Activated T-helper 1 cell treated with anti-CD3 and anti-CD28 coated beads, Interleukin-12 subunit alpha, Interleukin-12 subunit beta, Interleukin-2, Interleukin-4 antibody, amounts not matched to agents 30 ng/mL and 10 ng/mL and 1 ng/mL, durations not matched to agents 14 hours and 24 hours and 36 hours (primary cell): ENCODE measurements at places on chromosomes 3 and 15. TPM values are rescaled to one million over a fixed set of nuclear protein-coding genes. Genes with fewer than 3 reads are reported as not detected.

GRCh38 chr3:197697355-197697754, 39.3 kb downstream of the RUBCN start:
- no peak overlapping the region for H3K27ac ChIP-seq
- no peaks in the 10 kb centered on the region for H3K27me3 ChIP-seq
- H3K36me3 ChIP-seq = peaks cover 66% of the 10 kb centered on the region
- no peak overlapping the region for H3K4me3 ChIP-seq

DNA sequence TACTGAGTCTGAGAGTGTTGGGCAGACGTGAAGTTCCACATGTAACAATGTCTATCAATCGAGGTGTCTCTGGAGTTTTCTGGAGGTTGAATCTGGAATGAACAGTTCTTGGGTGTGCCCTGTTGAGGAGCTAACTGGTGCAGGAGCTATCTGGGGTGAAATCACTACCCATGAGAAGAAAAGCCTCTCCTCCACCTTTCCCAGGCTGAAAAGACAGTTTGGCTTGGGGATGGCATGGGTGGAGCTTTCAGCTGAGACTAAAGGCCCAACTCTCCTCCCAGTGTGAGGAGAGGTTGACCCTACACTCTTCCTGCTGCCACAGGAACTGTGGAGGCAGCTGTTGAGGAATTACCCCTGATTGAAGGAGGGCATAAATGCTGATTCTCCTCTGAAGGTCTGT, 54.4 kb upstream of the LRRFIP2 start:
- DNase-seq = no peak
- H3K27me3 ChIP-seq = peaks cover 21% of the 10 kb centered on the region
- no peaks in the 10 kb centered on the region for H3K36me3 ChIP-seq
- H3K27ac ChIP-seq = no peak overlapping the region
- H3K4me3 ChIP-seq = no peak overlapping the region
- no peaks in the 10 kb centered on the region for H3K4me1 ChIP-seq

- H3K4me1 ChIP-seq = peaks cover 88% of the 10 kb centered on the region
- H3K4me3 ChIP-seq = peak overlapping the region; percentile 74
- H3K36me3 ChIP-seq = peaks cover 56% of the 10 kb centered on the region
- H3K27me3 ChIP-seq = no peaks in the 10 kb centered on the region
These were observed 7.6 kb downstream of the SMAD3 start for GRCh38 chr15:67072958-67073357.

GRCh38 chr3:194537732-194538247, 51.0 kb upstream of the ATP13A3 start:
- H3K27ac ChIP-seq = no peak overlapping the region
- peaks cover 4% of the 10 kb centered on the region for H3K27me3 ChIP-seq
- no peak for DNase-seq
- no peak overlapping the region for H3K4me3 ChIP-seq
- H3K36me3 ChIP-seq = peaks cover 2% of the 10 kb centered on the region
- peaks cover 7% of the 10 kb centered on the region for H3K4me1 ChIP-seq

DNA sequence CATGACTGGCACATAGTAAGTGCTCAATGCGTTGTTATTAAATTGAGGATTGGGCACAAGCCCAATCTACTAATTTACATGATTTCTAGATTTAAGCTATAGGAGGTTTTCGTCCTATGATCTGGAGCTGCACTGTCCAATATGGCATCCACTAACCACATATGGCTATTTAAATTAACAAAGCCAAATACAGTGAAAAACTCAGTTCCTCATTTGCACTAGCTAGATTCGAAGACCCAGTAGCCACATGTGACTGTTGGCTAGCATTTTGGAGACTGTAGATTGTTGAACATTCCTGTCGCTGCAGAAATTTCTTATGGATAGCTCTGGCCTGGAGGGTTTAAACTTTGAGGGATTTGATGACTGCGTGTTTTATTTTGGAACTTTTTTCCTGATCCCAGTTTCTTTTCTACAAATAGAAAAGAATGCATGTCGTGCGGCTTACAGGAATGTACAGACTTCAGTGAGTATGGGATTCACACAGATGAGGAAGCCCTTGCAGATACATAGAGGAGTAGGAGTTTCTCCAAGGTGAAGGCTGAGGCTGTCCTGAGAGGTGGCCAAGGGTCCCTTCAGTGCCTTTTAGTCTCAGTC, 82.8 kb downstream of the SLCO3A1 start:
- no peak overlapping the region for H3K4me3 ChIP-seq
- DNase-seq = no peak
- peaks cover 22% of the 10 kb centered on the region for H3K4me1 ChIP-seq
- no peak overlapping the region for H3K27ac ChIP-seq
- no peaks in the 10 kb centered on the region for H3K27me3 ChIP-seq

- H3K4me1 ChIP-seq = no peaks in the 10 kb centered on the region
- peaks cover 14% of the 10 kb centered on the region for H3K27me3 ChIP-seq
These were observed 82.0 kb upstream of the LRIG1 start for GRCh38 chr3:66582721-66583423.

DNA sequence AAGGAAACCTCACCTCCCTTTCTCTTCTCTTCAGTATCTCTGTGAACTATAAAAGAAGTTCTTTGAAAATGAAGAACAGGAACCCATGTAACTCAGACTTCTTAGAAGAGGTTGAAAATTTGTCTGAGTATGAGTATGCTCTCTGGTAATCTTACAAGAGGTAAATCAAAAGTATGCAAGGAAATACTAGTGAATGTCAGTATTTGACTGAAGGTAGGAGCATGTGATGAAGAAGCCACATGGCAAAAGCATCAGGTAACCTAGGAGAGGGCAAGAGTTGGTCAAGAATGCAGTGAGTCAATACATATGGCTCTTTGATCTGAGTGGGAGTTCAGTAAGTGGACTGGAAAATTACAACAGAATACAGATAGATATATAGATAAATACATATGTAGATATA, 133.0 kb upstream of the NECTIN3 start:
- no peak overlapping the region for H3K27ac ChIP-seq
- H3K36me3 ChIP-seq = no peaks in the 10 kb centered on the region
- no peak for DNase-seq
- H3K4me1 ChIP-seq = no peaks in the 10 kb centered on the region

DNA sequence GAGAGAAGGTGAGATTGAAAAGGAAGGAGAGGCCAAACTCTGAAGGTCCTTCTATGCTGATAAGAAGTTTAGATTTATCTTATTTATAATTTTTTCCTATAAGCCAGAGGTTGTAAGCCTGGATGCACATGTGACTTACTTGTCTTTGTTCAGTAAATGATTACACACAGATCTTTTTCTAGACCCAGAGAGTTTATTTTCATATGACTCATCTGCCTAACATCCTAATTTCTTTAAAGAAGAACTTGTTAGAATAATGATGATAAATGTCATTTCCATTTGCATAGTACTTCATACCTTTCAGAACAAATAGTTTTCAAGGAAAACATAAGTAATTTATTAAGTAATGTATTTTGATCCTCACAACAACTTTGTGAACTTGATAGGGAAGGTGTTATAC, 434.8 kb upstream of the DPH6 start:
- DNase-seq = no peak
- no peak overlapping the region for H3K4me3 ChIP-seq
- H3K27me3 ChIP-seq = no peaks in the 10 kb centered on the region
- H3K36me3 ChIP-seq = no peaks in the 10 kb centered on the region
- H3K27ac ChIP-seq = no peak overlapping the region

GRCh38 chr15:78023865-78024518, 53.5 kb downstream of the TBC1D2B start:
- no peak overlapping the region for H3K27ac ChIP-seq
- no peak for DNase-seq
- H3K27me3 ChIP-seq = no peaks in the 10 kb centered on the region

DNA sequence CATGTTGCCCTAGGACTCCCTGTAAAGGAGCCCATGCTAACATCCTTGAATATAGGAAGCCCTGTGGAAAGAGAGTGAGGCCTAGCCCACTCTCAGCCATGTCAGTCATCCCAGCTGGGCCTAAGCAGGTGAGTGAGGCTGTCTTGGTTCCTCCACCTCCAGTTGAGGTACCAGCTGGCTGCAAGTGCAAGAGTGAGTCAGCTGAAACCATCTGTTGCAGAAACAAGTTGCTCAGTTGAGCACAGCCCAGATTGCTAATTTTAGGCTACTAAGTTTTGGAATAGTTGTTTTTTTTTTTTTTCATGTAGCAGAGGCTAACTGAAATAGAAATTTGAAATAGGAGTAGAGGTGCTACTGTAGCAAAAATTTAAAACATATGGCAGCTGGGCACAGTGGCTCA, 43.7 kb upstream of the ADPGK start:
- no peak overlapping the region for H3K4me3 ChIP-seq
- no peak overlapping the region for H3K27ac ChIP-seq
- H3K36me3 ChIP-seq = no peaks in the 10 kb centered on the region
- H3K27me3 ChIP-seq = peaks cover 22% of the 10 kb centered on the region

DNA sequence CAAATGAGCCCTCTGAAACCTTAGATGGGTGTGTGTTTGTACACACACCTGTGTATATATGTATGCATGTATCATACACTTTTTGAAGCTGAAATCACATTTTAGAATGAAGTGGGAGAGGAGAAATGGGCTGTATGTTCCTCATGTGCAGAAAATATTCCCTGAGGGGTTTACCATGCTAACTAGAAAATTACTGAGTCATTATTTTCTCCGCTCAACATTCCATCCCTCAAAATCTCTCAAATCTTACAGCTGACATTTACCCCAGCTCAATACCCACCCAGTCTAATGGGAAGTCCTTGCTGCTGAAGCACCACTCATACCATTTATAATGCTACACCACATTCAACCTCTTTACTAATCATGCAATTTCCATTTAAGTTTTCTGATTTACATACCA, 138.6 kb downstream of the P2RY1 start:
- no peaks in the 10 kb centered on the region for H3K36me3 ChIP-seq
- H3K4me1 ChIP-seq = no peaks in the 10 kb centered on the region
- no peak for DNase-seq
- no peak overlapping the region for H3K4me3 ChIP-seq
- H3K27ac ChIP-seq = no peak overlapping the region
- peaks cover 6% of the 10 kb centered on the region for H3K27me3 ChIP-seq

GRCh38 chr15:85913461-85913860, 118.7 kb upstream of the KLHL25 start:
- no peaks in the 10 kb centered on the region for H3K4me1 ChIP-seq
- H3K27me3 ChIP-seq = peaks cover 3% of the 10 kb centered on the region
- no peak overlapping the region for H3K27ac ChIP-seq
- DNase-seq = no peak
- H3K36me3 ChIP-seq = no peaks in the 10 kb centered on the region

DNA sequence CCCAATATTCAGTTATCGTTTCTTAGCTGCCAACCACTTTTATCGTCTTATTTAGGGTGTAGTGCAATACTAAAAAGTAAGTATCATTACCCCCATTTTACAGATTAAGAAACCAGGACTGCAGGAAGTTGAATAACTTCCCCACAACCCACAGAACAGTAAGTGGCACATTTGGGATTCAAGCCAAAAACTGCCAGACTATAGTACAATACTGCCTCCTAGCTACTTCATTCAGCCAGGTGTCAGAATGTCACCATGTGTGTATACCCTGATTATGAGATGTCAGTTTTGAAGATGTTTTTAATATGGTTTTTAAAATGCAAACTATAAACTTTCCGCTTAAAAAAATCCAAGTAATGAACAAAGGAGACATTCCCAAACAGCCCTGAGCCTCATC, 74.2 kb upstream of the PROK2 start:
- H3K27ac ChIP-seq = no peak overlapping the region
- H3K4me1 ChIP-seq = peaks cover 5% of the 10 kb centered on the region
- peaks cover 7% of the 10 kb centered on the region for H3K27me3 ChIP-seq
- no peak overlapping the region for H3K4me3 ChIP-seq

- peak; percentile 30 for DNase-seq
- peaks cover 14% of the 10 kb centered on the region for H3K4me1 ChIP-seq
- H3K36me3 ChIP-seq = no peaks in the 10 kb centered on the region
These were observed 20.3 kb upstream of the TNIK start for GRCh38 chr3:171480526-171480925.

- H3K27me3 ChIP-seq = peaks cover 16% of the 10 kb centered on the region
- H3K4me1 ChIP-seq = peaks cover 26% of the 10 kb centered on the region
- H3K4me3 ChIP-seq = no peak overlapping the region
- DNase-seq = no peak
- H3K36me3 ChIP-seq = no peaks in the 10 kb centered on the region
- H3K27ac ChIP-seq = no peak overlapping the region
These were observed 76.6 kb downstream of the SRGAP3 start for GRCh38 chr3:9172851-9173321.

- DNase-seq = no peak
- no peak overlapping the region for H3K4me3 ChIP-seq
- peaks cover 42% of the 10 kb centered on the region for H3K36me3 ChIP-seq
- H3K27ac ChIP-seq = no peak overlapping the region
- H3K4me1 ChIP-seq = peaks cover 13% of the 10 kb centered on the region
These were observed 10.8 kb downstream of the UMPS start for GRCh38 chr3:124741027-124741426.

- peaks cover 14% of the 10 kb centered on the region for H3K4me1 ChIP-seq
- H3K27ac ChIP-seq = no peak overlapping the region
- H3K4me3 ChIP-seq = no peak overlapping the region
- no peak for DNase-seq
- peaks cover 2% of the 10 kb centered on the region for H3K27me3 ChIP-seq
- no peaks in the 10 kb centered on the region for H3K36me3 ChIP-seq
These were observed 307.9 kb upstream of the RBMS3 start for GRCh38 chr3:28972921-28973320.

DNA sequence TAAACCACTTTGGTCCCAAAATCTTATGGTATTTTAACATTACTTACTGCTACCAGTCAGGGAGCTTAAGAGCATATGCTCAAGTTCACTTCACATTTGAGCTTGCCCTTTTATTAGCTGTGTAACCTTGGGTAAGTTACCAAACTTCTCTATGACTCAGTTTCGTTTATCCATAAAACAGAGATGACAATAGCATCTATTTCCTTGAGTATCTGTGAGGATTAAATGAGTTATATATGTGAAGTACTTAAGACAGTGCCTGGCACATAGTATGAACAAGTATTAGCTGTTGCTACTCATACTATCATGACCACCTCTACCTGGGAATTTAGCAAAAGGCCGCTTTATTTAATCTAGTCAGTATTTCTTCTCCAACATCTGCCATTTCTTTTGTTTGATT, 5.9 kb downstream of the ATOSA start:
- H3K4me1 ChIP-seq = peaks cover 13% of the 10 kb centered on the region
- H3K27ac ChIP-seq = no peak overlapping the region
- no peak overlapping the region for H3K4me3 ChIP-seq
- no peaks in the 10 kb centered on the region for H3K27me3 ChIP-seq
- peaks cover 42% of the 10 kb centered on the region for H3K36me3 ChIP-seq

GRCh38 chr15:43286074-43286473, 19.3 kb upstream of the TGM5 start:
- H3K4me3 ChIP-seq = no peak overlapping the region
- peaks cover 5% of the 10 kb centered on the region for H3K4me1 ChIP-seq
- DNase-seq = no peak
- H3K27ac ChIP-seq = no peak overlapping the region
- H3K27me3 ChIP-seq = peaks cover 11% of the 10 kb centered on the region

RBPMS2 gene
- total RNA-seq = 0.10 TPM in 1 of 2 replicates, not detected in the other

CCR8 gene
- total RNA-seq = 7.1 and 8.9 TPM in 2 replicates

PRSS50 gene
- total RNA-seq = not detected in 2 replicates

VILL gene
- total RNA-seq = 11.6 and 13.4 TPM in 2 replicates

MYH15 gene
- 0.10 and 0.12 TPM in 2 replicates for total RNA-seq

PROK2 gene
- not detected in 2 replicates for total RNA-seq

ADAM10 gene
- 98.7 and 116 TPM in 2 replicates for total RNA-seq

OR5K2 gene
- not detected in 2 replicates for total RNA-seq

PCBP4 gene
- total RNA-seq = 14.8 and 18.0 TPM in 2 replicates
